ENCODE measurements at places on chromosomes 7 and 10.

GRCh38 chr10:11223081-11223480 lies 205.4 kb downstream of the CELF2 start:
- DNase-seq: no peak

DNA sequence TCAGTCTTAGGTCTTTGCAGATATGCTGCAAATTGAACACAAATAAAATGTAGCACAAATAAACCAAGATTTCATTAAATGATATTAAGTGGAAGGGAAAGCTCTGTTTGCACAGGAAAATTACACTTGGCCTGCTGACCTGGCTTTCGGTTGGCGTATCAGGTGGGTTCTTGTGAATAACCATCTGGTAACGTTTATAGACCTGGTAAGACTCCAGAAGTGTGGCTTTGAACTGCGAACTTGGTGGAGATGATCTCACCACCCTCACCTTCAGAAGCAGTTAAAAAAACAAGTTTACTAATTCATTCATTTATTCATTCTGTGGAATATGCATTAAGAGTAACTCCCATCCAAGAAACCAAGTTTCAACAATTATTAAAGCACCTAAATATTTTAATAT lies 28.1 kb downstream of the ATE1 start:
- no peak for DNase-seq

DNA sequence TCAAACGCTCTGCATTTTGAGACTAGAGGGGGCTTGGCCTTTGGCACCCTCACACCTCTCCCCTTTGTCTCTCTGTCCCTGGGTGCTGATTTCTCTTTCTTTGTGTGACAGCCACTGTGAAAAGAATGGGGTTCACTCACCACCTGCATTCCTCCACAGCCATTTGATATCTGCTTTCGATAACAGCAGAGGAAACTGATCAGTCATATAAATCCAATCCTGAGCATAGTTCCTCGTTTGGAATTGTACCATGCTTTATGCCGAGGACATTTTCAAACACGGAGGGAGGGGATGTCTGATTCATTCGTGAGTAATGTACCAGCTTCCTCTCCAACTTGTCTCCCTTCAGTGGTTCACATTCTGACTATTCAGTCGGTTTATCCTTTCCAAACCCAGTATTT lies 15.8 kb downstream of the MET start:
- DNase-seq: no peak

- DNase-seq: peak; percentile 10
These were observed 108.1 kb upstream of the FAM133B start for GRCh38 chr7:92698237-92698841.
